Activated CD8-positive, alpha-beta memory T cell treated with anti-CD3 and anti-CD28 coated beads for 1 hour (primary cell): ENCODE measurements at places on chromosomes 1 and 21.

DNA sequence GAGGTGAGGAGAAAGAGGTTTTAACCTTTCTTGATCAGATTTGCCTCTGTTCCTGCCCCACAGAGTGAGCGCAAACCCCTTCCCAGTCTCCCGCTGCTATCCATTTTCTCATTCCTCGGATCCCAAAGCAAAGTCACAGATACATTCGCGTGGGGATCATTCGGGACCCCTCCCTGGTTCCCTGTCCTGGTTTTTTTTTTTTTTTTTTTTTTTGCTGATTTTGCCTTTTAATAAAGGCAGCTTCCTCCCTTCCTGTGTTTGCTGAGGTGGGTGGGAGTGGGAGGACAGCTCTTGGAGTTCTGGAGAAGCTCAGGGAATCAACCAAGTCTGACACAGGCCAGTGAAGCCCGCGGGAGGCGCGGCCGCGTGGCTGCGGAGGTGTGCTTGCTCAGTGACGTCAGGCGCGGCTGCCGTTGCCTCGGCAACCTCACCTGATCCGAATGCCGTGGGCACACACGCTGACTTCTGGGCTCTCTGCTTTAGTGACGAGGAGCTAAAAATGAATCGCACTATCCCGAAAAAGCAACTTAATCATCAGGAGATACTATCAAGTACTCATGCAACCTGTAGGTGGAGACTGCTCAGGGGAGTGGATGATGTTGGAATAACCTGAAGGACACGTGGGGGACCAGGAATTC lies 106.4 kb downstream of the TBX19 start:
- DNase-seq: peak; percentile 66

DNA sequence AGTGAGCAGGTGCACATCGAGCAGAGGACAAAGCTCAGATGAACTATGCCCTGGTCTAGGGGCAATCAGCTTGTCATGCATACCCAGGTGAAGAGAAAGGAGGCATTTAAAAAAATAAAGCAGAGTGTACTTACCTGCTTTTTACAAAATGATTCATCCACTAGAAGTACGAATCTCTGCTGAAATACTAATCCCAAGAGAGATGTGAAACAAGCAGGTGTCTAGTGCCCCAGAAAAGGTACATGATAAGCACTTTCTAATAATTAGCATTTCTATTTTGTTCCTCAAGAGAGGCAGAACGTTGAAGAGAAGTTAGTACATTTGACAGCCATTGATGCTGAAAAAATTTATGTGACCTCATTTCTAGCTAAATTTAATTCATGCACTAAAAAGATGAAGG lies 31.1 kb downstream of the CHODL start:
- DNase-seq: no peak

- DNase-seq: no peak
Measured at GRCh38 chr1:147223740-147224615, 1.2 kb downstream of the FMO5 start.

GRCh38 chr1:236917448-236917847 lies 86.8 kb downstream of the MT1HL1 start:
- DNase-seq: no peak

DNA sequence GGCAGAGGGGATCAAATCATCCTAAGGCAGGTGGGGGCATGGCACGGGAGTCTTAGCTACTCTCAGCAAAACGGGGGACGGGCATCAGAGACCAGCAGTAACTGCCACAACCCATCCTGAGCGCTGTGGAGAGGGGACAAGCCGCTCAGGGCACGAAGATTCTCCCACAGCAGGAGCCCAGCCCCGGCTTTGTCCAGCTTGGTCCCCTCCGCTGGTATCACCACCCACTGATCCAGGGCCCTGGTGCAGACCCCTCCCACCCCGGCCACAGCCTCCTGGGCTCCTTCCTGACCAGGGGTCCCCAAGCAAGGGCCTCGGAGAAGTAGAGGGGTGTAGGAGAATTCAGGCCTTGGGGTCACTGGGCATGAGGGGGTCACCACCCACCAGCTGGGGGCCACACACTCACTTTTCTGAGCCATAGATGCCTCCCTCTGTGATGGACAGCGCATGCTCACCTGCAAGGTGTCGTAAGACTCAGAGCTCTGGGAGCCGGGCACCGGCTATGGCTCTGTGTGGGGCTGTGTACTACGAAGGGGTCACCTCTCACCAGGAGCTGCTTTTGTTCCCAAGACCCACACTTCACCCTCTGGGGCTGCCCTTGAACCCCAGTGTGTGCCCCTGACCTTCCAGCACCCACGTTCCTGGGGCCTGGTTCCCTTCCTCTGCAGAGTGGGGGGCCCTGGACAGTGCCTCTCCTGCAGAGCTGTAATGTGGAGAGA lies 2.3 kb upstream of the SMIM1 start:
- DNase-seq: no peak

DNA sequence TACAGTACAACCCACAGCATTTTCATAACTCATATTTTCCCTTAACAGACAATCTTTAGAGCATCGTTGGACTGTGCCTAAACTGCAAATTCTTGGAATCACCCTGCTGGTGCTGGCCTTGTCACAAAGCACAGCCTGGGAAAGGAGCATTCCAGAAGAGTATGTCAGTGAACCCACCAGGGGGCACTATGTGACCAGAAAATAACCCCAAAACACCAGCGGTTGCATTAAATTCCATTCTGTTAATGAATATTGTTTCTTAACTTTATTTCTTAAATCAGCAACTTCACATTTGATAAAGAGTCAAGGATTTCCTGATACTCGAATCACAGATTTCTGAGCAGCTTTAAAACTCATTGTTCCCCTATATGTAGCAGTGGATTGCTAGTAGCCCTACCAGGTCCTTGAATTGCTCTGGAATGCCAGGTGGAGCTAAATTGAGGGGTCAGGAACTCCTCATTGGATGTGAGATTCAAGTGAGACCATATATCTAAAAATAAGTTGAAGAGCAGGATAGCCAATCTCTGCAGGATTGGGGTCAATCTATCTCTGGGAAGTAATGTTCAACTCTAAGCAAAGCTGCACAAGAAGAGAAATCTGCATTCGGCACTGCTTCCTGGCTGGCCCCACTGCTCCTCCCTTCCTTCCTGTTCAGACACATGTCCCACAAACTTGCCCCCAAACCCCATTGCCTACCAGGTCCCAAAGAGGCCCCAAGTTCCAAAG lies 12.7 kb upstream of the RAB4A start:
- DNase-seq: peak; percentile 48

- no peak for DNase-seq
Measured at GRCh38 chr1:19481826-19482398, 3.4 kb downstream of the CAPZB start.

DNA sequence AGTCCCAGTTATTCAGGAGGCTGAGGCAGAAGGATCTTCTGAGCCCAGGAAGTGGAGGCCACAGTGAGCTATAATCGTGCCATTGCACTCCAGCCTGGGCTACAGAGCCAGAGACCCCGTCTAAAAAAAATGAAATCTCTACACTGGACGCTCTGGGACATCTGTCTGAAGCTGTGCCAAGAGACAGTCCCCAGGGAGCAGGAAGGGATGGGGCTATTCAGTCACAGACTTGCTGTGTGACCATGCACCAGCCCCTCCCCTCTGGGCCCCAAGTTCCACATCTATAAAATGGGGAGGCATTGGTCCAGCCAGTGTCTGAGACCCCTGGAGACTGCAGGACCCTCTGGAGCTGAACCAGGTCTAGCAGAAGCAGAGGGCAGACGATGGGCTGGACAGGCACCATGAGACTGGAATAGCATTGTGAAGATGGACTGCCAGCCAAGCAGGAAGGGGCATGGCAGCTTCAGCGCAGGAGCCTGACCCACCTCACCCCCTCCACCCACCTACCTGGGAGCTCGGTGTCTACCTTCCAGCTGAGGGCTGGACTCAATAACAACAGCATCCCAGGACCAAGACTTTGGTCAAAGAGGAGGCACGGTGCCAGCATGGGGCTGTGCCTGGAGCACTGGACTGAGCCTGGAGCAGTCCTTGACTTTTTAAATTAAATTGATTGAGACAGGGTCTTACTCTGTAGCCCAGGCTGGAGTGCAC lies 1.4 kb downstream of the TMEM54 start:
- DNase-seq: no peak

DNA sequence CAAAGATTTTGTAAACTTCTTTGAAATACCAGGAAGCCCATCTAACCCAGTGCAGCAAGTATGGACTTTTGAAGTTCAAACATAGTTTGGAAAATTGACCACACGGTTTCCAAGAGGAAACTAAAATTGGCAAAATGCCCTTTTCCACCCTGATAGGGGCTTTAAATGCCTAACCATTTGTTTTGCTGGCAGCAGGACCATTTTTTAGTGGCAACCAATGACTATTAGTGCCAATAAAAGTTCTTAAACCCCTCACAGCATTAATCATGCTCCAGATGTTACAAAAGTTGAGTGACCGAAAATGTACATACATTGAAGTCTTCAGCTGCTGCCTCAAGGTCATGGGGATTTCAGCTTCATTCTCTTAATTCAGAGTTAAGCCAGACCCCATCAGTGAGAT lies 46.4 kb upstream of the ENAH start:
- no peak for DNase-seq

DNA sequence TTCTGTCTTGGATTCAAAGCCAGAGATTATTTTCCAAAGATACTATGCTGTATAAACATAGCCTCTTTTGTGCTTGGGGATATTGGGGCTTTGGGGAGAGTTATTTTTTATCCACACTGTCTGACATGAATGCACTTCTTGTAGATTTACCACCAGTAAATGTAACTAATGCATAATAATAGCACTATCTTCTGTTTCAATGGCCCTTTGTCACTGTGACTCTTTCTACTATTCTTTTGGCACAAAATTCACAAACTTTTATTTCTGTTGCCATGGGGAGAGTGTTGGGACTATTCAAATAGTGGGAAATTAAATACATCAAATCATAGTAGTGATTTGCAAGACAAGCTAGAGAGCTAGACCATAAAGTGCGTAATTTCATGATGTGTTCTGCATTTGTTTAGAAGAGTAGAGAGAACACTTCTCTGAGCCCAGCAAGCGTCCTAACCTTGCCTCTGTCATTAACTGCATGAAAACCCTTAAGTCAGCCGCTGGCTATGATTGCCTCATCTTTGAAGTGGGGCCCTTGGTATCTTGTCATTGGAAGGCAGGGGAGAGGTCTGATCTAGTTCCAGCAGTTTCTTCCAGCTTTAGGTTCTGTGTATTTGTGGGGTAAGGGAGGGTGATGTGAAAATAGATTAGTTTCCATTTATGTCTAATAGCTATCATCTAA lies 154.4 kb downstream of the HHAT start:
- no peak for DNase-seq

- no peak for DNase-seq
Measured at GRCh38 chr21:33268737-33269441, 2.7 kb downstream of the IL10RB start.

DNA sequence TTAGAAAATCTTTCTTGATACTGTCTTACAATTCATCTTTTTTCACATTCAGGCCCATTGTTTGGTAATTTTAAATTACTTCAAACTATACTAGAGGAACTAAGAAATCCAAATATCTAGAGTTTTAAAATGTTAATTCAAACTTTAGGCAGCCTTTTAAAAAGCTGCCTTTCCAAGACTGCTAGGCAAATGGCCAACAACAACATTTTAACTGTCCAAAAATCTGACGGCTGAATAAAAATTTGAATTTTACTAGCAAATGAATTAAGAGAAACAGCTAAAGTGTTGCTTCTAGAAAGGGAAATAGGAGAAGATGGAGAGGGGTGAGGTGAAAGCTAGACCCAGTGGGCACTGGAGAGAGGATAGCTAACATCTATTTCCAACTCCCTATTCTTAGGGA lies 17.2 kb downstream of the DPYD start:
- DNase-seq: no peak

- DNase-seq: no peak
Measured at GRCh38 chr1:175399795-175400194, 207.2 kb upstream of the KIAA0040 start.

GRCh38 chr1:108130794-108131193 lies 69.3 kb downstream of the SLC25A24 start:
- DNase-seq: no peak

- DNase-seq: no peak
Measured at GRCh38 chr1:3351449-3352298, 102.8 kb upstream of the ARHGEF16 start.

DNA sequence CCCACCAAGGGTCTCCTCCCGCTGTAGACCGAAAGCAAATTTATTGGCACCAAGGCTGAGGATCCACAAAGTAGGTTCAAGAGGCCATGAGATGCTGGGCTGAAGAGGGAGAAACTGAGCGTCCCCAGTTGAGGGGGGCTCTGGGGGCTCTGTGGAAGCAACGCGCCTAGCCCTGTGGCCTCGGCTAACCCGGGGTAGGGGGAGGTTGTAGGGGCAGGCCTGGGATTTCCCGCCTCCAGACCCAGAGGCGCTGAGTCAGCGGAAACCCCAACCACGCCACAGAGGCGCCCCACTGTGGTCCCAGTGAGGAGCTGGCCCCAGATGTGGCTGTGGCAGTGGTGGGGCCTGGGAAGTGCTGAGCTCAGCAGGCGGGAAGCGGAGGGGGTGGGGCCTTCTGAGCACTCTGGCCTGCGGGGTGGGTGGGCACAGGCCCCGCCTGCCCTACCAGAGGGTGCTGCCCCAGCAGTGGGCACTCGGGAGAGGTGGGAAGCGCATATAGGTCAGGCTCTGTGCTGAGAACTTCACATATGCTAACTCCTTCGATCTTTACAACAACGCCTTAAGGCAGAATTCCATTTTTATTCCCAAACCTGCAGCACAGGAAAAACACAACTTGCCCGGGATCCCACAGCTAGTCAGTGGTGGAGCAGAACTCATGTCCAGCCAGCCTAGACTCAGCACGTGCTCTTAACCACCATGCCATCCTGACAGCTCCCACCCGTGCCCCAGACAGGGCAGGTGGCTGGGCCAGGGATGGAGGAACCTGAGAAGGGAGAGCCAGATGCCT lies 1.5 kb upstream of the COL16A1 start:
- DNase-seq: peak; percentile 16
